ENCODE measurements at places on chromosomes 7 and 10.

GRCh38 chr10:1608851-1609647 lies 128.3 kb downstream of the ADARB2 start:
- no peak for DNase-seq

GRCh38 chr10:24518981-24519597 lies 204.6 kb downstream of the ARHGAP21 start:
- no peak for DNase-seq

DNA sequence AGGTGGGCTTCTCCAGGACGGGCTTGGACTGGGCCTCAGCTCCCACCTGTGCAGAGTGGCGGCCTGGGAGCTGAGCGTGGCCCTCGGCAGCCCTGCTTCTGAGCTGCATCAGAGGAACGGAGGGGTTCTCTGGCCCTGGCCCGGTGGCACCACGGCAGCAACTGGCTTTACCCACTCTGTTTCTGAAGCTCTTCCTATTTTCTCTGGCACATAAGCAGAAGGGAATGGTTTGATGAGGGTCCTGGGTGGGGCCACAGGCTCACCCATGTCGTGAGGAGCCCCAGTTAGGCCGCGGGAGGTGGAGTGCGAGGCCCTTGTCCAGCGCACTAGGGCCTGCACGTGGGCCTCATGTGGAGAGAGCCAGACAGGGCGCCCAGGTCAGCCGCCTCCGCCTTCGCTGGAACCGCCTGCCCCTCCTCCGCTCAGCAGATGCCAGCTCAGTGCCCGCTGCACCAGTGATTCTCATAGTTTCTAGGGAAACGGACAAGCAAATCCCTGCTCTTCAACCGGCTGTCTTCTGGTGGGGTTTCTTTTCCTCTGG lies 284.0 kb downstream of the CELF2 start:
- no peak for DNase-seq

DNA sequence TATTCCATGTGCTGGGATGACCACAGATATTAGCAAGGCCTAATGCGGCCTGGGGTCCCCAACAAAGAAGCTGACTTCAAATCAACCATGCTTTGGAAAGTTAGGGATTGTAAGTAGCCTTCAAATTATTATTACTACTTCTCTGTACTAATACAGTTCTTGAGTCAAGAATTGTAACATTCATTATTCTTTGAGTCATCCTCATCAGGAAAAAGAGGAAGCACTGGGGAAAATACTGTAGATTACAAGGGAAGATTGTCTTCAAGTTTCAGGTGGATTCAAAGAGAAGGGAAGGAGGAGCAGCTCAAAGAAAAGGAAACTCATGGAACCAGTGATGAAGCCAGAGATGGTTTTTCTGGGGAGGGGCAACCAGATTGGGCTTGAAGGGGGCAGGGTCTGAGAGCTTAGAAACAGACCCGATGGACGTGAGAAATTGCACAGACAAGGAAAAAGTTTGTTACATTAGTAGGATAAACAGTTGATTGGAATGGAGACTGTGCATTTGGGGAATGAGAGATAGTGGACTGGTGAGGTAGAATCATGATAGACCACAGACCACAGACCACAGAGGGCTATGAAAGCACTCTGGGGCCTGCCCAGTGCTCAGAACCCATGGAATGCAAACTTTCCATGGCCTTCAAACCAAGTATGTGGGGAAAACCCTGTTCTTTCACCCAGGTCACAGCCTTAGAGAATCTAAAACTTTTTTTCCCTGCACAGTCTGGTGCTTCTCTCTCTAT lies 209.9 kb downstream of the ZNF365 start:
- no peak for DNase-seq

DNA sequence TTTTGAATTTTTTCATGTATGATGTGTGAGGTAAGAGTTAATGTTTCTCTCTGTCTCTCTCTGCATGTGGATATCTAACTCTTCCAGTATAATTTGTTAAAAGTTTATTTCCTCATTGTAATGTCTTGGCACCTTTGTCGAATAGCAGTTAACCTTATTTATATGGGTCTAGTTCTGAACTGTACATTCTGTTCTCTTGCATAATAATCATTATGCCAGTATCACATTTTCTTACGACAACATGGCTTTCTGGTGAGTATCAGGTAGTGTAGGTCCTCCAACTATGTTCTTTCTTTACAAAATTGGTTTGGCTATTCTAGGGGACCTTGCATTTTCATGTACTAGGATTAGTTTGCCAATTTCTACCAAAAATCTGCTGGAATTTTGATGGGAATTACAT lies 337.0 kb upstream of the FZD8 start:
- DNase-seq = no peak

- no peak for DNase-seq
Measured at GRCh38 chr10:60099998-60100747, 193.8 kb upstream of the CCDC6 start.

DNA sequence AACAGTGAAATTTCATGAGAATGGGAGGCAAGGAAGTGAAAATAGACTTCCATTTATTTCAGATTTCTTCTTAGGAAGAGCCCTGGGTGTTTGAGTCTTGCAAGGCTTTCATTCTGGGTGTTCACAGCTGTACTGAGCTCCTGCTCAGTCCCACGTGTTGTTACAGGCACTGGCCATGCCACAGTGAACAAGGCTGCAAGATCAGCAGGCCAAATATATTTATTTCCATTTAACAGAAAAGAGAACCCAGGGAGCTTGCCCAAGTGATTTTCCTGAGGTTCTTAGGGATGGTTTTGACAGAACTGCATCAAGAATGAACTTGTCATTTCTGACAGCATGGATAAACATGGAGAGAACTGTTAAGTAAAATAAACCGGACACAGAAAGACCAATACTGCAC lies 54.5 kb upstream of the CD36 start:
- no peak for DNase-seq

- DNase-seq = no peak
Measured at GRCh38 chr10:90746829-90747228, 111.0 kb downstream of the HTR7 start.

GRCh38 chr7:124765401-124766352 lies at the start of gene GPR37:
GPR37 (minus strand) TSS chr7:124765792; CDS start chr7:124764976, 816 bp downstream.
- DNase-seq = no peak

DNA sequence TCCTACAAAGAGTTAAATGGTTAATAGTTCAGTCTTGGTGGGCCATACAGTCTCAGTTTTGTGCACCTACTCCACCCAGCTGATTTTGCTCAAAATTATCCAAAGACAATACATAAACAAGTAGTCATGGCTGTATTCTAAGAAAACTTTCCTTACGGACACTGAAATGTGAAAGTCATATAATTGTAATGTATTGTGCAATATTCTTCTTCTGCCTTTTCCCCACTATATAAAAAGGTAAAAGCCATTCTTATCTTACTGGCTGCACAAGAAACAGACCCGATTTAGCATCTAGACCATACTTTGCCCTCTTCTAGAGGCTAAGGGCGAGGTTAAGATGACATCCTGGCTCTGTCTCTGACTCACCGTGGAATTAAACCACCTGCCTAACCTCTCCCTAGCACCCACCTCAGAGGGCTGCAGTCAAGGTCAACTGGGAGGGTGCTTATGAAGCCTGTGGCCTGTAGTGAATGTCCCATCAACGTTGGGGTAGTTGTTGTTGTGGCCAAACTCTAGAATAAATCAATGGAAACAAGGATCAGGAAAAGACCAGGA lies 63.8 kb upstream of the DOCK1 start:
- DNase-seq = no peak

GRCh38 chr7:151820491-151821105 lies 56.3 kb downstream of the PRKAG2 start:
- DNase-seq = no peak

DNA sequence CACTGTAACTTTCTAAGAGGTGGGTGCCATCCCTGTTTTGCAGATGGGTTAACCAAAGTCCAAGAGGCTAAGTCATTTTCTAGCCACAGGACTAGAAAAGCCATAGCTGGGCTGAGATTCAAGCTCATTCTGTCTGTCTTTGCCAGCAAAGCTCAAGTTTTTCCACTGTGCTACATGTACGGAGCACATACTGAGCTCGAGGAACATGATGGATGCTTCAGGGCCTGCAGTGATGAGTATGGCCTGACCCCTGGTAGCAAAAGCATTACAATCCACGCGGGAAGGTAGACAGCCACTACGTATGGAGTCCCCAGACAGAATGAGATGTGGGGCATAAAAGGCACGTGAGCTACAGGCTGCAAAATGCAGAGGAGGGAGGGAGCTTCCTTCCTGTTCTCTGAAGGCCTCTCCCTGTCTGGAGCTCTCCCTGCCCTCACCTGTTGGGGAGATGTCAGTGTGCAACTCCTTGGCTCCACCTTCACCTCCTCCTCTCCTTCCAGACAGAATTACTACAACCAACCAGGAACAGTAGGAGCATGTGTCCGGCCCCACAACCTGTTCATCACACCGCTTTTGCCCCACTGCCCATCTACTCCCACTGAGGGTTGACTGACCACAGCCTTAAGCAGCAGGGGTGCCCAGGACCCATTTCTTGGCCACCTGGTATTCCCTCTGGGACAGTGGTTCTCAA lies 16.4 kb downstream of the ITPRIP start:
- DNase-seq = no peak

- DNase-seq = no peak
Measured at GRCh38 chr10:114258274-114258840, 19.3 kb downstream of the VWA2 start.

GRCh38 chr7:6658618-6659345 lies 21.7 kb downstream of the ZNF316 start:
- DNase-seq = no peak

DNA sequence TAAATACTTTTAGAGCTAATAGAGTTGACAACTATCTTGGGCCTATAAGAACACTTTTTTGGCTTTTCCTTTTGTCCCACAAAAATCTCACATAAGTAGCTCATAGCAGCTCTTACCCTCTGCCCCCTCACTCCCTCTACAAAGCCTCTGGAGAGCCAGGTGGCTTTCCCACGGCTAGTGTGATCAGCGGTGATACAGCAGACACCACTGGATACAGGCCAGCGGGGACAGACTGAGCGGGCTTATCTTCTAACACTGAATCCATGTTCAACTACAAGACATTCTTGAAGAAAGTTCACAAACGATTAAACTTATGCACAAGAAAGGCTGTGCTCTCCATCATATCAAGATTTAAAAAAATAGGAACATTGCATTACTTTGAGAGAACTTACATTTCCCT lies 377.2 kb downstream of the PARD3 start:
- DNase-seq = no peak

All from stimulated activated CD4-positive, alpha-beta T cell treated with anti-CD3 and anti-CD28 coated beads, TNF-alpha, amount 100 ng/mL, for 1 hour (primary cell).